ENCODE measurements at places on chromosomes 12 and 14. TPM values are rescaled to one million over a fixed set of nuclear protein-coding genes. Genes with fewer than 3 reads are reported as not detected.
A peak's percentile ranks its signal among the peaks of the same experiment; 100 is the strongest.

OTOGL gene
- total RNA-seq, result 0.09 TPM

BIN2 gene
- 26.1 TPM for total RNA-seq

FBLN5 gene
- 245 TPM for total RNA-seq

RAD52 gene
- total RNA-seq, result 13.3 TPM

CFAP54 gene
- total RNA-seq, result 0.75 TPM

IFI27 gene
- total RNA-seq, result 312 TPM

DNA sequence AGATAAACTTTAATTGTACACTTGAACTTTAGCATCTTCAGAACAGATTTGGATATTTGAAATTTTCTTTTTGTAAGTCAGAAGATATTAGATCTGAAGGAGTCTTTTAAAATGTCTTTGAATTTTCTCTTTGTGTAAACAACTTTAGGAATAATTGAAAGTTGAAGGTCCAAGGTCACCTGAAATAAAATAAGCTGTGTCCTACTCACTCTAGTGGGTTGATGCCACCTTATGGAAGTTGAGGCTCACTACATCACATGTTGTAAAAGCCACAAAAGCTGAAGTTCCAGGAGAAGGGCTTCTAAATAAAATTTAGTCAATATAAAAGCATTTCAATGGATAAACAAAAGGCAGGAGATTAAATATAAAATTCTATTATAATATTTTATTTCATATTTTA lies 122.0 kb upstream of the ATXN7L3B start:
- H3K27me3 ChIP-seq, result no peaks in the 10 kb centered on the region
- no peak overlapping the region for H3K4me3 ChIP-seq
- no peaks in the 10 kb centered on the region for H3K36me3 ChIP-seq
- no peaks in the 10 kb centered on the region for H3K4me1 ChIP-seq

GRCh38 chr12:120496413-120497340 lies 764 bp downstream of the DYNLL1 start:
- peak overlapping the region; percentile 97 for H3K4me3 ChIP-seq
- no peaks in the 10 kb centered on the region for H3K27me3 ChIP-seq
- peaks cover 16% of the 10 kb centered on the region for H3K36me3 ChIP-seq
- DNase-seq, result peak; percentile 82

DNA sequence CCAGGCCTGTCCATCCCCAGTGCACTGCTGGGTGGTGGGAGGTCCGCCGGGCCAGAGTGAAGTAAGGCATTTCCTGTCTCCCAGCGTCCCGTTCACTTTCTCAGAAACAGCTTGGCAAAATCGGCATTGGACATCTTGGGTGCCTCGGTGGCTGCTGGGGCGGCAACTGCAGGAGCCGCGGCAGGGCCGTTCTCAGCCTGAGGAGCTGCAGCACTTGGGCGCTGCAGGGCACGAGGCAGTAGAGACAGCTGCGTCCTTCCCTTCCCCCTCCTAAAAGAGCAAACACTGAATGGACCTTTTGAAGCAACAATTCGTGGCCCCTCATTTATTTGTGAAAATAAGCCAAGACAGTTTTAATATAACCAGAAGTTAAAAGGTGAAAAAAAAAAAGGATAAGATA lies 8.3 kb downstream of the FICD start:
- DNase-seq, result no peak
- H3K36me3 ChIP-seq, result peaks cover 100% of the 10 kb centered on the region
- no peak overlapping the region for H3K4me3 ChIP-seq

DNA sequence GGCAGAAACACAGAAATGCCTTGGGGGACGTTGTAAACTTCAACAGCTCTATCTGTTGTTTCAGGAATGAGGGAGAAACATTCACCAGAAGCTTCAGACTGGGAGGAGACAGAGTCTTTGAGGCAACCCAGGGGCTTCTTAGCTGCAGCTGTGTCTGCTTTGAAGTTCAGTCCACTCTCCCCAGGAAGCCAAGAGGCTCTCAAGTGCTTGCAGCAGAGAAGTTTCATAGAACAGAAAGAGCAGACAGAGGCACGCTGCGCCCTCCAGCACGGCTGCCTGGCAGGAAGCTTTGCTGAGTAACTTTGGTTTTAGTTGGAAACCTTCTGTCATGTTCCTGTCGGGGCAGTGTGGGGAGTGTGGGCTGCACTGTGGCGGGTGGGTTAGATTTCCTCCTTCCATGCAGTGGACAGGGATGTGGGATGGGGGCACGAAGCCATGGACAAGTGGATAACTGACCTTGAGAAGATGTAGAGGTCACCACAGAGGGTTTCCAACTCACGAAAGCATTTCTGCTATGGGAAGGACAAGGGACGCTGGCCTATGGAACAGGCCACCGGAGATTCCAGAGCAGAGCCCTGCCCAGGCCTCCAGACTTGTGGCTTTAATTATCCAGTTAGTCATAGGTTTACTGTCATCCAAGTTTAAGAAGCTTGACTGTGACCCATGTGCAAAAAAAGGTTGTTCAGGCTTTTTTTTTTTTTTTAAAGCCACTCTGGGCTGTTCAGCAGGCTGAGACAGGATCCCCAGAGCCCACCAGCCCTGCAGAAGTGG lies 107.7 kb downstream of the ARF6 start:
- H3K27me3 ChIP-seq, result no peaks in the 10 kb centered on the region
- H3K4me1 ChIP-seq, result peaks cover 45% of the 10 kb centered on the region
- peak overlapping the region; percentile 93 for H3K27ac ChIP-seq
- H3K4me3 ChIP-seq, result peak overlapping the region; percentile 24
- DNase-seq, result peak; percentile 81
- H3K36me3 ChIP-seq, result no peaks in the 10 kb centered on the region

DNA sequence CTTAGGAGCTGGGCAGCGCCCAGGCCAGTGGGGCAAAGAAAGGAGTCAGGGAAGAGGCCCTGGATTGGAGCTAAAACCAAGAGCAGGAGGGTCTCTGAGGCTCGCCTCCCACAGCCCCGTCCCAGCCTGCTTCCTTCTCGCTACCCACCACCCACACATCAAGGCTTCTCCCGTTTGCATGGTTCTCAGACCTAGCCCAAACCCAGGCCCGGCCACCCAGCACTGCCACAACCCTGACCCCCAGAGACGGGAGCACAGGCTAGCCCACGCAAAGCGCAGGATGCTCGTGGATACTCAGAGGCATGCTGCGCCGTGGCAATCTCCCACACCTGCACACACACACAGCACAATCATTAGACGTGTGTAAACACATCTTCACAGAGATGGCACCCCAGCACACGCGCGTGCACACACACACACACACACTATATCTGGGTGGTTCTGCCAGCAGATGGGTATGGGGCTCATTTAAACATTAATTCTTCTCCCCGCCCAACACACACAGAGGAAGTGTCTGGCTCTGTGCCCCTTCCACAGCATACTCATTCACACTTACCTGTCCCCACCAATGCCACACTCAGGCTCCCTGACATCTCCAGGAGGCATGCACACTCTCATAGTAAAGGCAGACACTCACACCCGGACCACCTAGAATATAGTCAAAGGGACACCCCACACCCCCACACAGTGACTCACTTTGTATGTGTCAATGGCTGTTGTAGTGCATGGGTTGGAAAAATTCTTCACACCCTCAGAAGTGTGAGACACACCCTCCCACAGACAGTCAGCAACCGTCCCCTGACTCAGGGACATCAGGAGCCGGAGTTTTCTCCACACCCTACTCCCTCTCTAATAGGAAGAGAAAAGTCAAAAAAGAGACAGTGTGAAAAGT lies 1.1 kb downstream of the CARMIL3 start:
- H3K4me3 ChIP-seq, result peak overlapping the region; percentile 71
- H3K27ac ChIP-seq, result no peak overlapping the region
- no peaks in the 10 kb centered on the region for H3K36me3 ChIP-seq
- H3K27me3 ChIP-seq, result no peaks in the 10 kb centered on the region

DNA sequence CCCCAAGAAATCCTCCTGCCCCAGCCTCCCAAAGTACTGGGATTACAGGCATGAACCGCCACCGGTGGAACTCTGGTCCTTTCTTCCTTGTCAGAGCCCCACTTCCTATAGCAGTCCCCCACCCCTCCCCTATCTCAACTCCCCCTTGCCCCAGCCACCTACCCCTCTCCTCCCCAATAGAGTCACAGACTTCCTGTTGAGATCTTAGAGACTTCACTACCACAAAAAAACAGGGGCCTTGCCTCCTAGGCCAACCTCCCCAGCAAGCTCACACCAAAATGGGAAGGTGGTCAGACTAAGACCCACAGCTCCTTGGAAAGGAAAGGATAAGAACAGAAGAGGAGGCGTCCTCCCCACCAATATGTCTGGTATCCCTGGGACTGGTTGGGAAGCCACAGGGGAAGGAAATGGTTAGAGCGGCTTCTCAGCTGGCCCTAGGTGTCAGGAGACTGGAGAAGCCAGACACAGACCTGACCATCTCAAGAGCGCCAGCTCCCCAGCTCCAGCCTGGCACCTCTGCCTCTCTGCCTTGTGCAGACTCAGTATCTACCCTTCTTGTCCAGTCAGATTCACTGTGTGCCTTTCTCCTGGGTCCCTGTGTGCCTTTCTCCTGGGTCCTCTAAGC lies 8.5 kb downstream of the ITGB7 start:
- H3K36me3 ChIP-seq, result no peaks in the 10 kb centered on the region
- no peak for DNase-seq
- no peaks in the 10 kb centered on the region for H3K27me3 ChIP-seq
- peaks cover 13% of the 10 kb centered on the region for H3K4me1 ChIP-seq

DNA sequence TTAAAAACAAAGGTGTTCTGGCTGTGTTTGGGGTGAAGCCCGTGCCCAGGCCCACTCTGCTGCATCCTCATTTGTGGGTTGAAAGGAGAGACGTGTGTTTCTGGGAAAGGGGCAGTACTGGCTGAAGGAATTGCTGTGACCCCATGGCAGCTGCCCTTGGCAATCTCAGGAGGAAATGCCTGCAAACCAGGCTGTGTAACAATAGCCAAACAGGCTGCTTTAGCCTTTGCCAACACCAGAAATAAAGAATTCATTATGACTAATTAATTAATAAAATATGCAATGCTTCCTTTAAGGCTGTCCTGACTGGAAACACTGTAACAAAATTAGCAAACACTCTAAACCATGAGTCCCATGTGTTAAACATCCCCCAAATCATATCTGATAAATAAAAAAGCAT lies 53.0 kb upstream of the KRR1 start:
- H3K27me3 ChIP-seq, result no peaks in the 10 kb centered on the region
- H3K4me1 ChIP-seq, result no peaks in the 10 kb centered on the region
- no peaks in the 10 kb centered on the region for H3K36me3 ChIP-seq
- no peak overlapping the region for H3K27ac ChIP-seq
- no peak for DNase-seq
- H3K4me3 ChIP-seq, result no peak overlapping the region

DNA sequence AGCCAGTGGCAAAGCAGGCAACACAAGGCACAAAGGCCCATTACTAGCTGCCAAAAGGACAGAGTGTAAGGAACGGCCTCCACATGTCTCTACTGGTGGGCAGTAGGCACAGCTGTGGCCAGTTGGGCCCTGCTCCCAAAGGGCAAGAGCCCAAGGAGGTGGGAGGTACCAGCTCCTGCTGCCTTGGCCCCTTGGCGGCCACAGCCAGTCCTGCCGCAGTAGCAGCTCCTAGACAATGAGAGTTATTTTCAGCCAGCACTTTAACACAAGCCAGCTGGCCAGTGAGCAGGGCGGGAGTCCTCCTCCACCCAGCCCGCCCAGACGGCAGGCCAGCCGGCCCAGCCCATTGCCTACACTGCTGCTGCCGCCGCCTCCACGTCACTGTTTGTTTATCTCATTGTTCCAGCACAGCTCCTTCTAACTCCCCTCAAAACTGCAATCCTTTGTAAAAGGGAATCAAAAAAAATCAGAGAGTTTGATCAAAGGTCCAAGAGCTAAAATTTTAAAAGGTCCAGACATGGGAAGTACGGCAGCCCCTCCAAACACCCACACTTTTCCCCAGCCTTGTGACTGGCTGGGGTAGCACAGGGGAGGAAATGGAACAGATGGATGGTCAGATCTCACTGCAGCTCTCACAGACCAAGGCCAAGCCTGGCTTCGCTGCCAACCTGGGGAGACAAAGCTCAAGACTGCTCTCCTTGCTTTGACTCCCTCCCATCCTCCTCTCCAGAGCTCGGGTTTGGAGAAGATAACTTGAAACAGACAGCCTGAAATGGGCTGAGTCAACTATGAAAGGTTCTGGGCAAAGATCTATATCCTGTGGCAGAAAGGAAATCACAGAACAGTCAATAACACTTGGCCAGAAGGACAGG lies 33.5 kb downstream of the FMNL3 start:
- no peak overlapping the region for H3K4me3 ChIP-seq
- H3K36me3 ChIP-seq, result no peaks in the 10 kb centered on the region
- peak overlapping the region; percentile 91 for H3K27ac ChIP-seq
- peaks cover 60% of the 10 kb centered on the region for H3K4me1 ChIP-seq
- H3K27me3 ChIP-seq, result no peaks in the 10 kb centered on the region

- H3K4me1 ChIP-seq, result no peaks in the 10 kb centered on the region
- H3K27me3 ChIP-seq, result no peaks in the 10 kb centered on the region
- H3K36me3 ChIP-seq, result no peaks in the 10 kb centered on the region
- no peak overlapping the region for H3K27ac ChIP-seq
Observed at GRCh38 chr12:9763025-9763424, 2.3 kb upstream of the CD69 start.

DNA sequence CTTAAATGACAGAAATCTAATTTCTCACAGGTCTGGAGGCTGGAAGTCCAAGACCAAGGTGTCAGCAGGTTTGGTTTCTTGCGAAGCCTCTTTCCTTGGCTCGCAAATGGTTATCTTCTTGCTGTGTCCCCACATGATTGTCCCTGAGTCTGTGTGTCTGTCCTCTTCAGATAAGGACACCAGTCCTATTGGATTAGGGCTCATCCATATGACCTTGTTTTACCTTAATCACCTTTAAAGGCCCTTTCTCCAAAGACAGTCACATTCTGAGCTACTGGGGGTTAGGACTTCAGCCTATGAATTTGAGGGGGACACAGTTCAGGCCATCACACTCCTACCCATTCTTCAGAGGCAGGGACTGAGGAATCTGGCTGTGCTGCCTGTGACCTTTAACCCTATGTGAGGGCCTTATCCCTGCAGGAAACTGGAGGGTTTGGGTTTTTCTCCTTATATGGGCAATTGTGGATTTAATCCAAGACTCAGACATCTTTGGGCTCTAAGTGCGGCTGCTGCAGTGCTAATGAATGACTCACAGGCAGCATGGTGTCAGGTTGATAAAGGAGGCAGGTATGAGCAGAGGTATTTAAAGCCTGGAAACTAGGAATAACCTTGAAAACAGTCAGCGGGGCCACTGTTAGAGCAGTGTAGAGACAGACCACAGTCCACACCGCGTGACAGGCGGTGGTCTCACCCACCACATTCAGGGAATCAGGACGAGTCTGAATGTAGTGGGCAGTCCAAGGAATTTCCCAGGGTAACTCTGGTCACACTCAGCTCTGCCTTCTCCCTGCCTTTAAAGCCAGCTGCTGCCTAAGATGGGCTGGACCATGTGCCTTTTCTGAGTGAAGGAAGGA lies 10.2 kb downstream of the TPCN1 start:
- DNase-seq, result peak; percentile 26
- no peak overlapping the region for H3K4me3 ChIP-seq
- H3K27me3 ChIP-seq, result no peaks in the 10 kb centered on the region
- H3K4me1 ChIP-seq, result peaks cover 36% of the 10 kb centered on the region
- no peak overlapping the region for H3K27ac ChIP-seq

GRCh38 chr12:47184229-47184628 lies 104.5 kb upstream of the AMIGO2 start:
- no peaks in the 10 kb centered on the region for H3K36me3 ChIP-seq
- no peak overlapping the region for H3K4me3 ChIP-seq
- H3K27ac ChIP-seq, result no peak overlapping the region
- DNase-seq, result no peak
- H3K27me3 ChIP-seq, result no peaks in the 10 kb centered on the region
